Smooth muscle cell of the umbilical artery (primary cell): ENCODE measurements at places on chromosomes 7 and 10. TPM values are rescaled to one million over a fixed set of nuclear protein-coding genes. Genes with fewer than 3 reads are reported as not detected.

Gene UNCX
- total RNA-seq: not detected in 2 replicates

Gene IKZF1
- not detected in 2 replicates for total RNA-seq

Gene TMEM26
- total RNA-seq: 0.28 and 0.59 TPM in 2 replicates

Gene MKI67
- total RNA-seq: 0.89 and 12.4 TPM in 2 replicates

Gene MINDY4
- 3.9 and 5.4 TPM in 2 replicates for total RNA-seq

Gene GBX1
- total RNA-seq: not detected in 2 replicates

Gene MACC1
- total RNA-seq: under 0.01 and 0.05 TPM in 2 replicates

Gene AFAP1L2
- total RNA-seq: 0.05 and 0.30 TPM in 2 replicates

Gene STEAP4
- 0.89 TPM in 1 of 2 replicates, not detected in the other for total RNA-seq

Gene EFCAB10
- total RNA-seq: 0.32 TPM in 1 of 2 replicates, not detected in the other

Gene CCDC6
- 29.4 and 48.5 TPM in 2 replicates for total RNA-seq

Gene SPDYE16
- total RNA-seq: 0.05 TPM in 1 of 2 replicates, not detected in the other
